ENCODE measurements at places on chromosomes 1 and 21. TPM values are rescaled to one million over a fixed set of nuclear protein-coding genes. Genes with fewer than 3 reads are reported as not detected.

GRCh38 chr1:5575396-5575940 is 416.8 kb downstream of the NPHP4 start:
- no peak for DNase-seq

- no peak for DNase-seq
Observed at GRCh38 chr1:245016700-245017099, 138.1 kb upstream of the KIF26B start.

DNA sequence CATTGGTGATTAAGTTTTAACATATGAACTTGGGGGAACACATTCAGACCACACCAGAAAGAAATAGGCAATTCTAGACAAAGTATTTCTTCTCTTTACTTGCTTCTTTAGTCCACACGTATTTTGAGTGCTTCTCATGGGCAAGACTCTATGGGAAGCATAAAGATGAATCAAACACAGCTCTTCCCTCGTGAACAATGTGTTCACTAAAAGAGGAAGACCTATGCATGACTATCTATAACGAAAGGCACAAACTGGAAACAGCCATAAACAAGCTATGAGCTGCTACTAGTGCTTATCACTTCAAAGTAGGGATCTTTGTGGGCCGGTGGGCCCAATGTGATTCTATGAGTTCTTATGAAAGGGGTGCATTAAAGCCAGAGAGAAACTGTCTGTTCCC is 53.0 kb upstream of the PRDX6 start:
- DNase-seq = no peak

DNA sequence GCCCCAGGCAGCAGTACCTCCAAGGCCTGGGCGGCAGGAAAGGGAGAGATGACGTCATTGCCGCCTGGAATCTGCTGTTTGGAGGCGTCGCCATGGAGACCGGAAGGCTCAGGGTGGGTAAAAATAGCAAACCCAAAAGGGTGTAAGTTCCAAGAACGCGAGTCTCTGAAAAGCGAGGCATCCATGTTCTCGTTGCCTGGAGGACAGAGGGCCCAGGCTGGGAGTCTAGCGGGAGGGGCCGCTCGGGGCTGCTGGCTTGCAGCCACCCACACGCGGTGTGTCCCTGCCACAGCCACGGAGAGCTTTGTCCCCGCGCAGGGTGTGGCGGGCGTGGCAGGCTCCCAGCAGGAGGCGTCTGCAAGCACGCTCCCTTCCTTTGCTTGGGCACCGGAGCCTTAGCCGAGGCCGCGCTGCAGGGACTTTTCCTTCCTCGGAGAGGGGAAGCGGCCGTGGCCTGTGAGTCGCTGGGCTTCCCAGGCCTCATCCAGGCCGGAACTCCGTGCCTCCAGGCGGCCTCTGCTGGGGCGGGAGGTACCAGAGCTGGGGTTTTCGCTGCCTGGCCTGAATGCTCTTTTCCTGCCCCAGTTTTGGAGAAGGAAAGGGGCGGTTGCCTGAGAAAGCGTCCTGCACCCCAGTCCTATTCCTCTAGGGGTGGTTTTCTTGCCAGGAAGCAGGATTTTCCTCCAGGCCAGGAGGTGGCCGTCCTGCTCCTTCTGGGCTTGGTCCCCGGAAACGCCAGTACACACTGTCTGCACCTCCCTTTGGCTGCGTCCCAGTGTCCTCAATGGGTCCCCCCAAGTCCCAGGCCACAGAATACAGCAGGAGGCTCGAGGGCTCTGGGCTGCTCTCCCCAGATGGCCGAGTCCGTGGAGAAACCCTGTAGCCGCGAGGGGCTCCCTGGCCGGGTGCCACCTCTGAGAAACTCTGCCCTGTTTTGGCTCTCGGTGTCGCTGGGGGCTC is 15.3 kb upstream of the SKI start:
- peak; percentile 97 for DNase-seq

DNA sequence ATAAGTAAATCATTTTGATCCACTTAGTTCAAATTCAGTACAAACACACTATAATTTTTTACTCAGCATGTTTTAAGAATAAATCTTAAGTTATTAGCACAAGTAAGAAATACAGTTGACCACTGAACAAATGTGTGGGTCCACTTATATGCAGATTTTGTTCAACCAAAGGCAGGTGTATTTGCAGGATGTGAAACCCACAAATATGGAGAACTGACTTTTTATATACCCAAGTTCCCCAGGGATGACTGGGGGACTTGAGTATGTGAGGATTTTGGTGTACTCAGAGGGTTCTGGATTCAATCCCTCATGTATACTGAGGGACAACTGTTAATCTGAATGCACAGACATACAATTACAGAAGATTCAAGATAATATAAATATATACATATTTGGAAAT is 25.7 kb upstream of the ERICH3 start:
- no peak for DNase-seq

DNA sequence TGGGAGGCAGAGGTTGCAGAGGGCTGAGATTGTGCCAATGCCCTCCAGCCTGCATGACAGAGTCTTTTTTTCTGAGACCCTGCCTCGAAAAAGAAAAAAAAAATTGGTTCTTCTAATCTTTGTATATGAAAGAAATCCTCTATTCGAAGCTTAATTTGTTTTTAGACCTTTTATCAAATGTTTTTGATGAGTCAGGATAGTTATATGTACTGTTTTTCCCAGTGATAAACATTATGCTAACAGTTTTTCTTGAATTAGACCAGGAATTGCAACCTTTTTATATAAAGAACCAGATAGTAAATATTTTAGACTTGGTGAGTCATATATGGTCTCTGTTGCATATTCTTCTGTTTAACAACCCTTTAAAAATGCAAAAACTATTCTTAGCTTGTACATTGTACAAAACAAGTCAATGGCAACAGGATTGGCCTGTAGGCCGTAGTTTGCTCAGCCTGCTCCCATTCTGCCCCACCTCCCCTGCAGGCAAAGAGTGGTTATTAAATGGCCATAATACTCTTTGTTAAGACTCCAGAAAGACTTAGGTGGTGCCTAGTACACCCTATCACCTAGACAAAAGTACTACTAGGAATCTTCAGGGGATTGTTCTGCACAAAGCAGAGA is 45.2 kb downstream of the LYST start:
- DNase-seq = no peak

GRCh38 chr21:42336054-42336453 is 14.7 kb downstream of the TFF2 start:
- DNase-seq = no peak

GRCh38 chr1:184696403-184696802 is 58.3 kb downstream of the EDEM3 start:
- DNase-seq = no peak

GRCh38 chr1:25922056-25922970 is 16.1 kb upstream of the STMN1 start:
- no peak for DNase-seq

The SFN gene
- 0.30 TPM for polyA plus RNA-seq

The MXRA8 gene
- 52.6 TPM for polyA plus RNA-seq

Data from muscle of back (tissue), 13 donors.